T47D (cell line): ENCODE measurements at places on chromosomes 3 and 15.

- DNase-seq: peak; percentile 39
Observed at GRCh38 chr3:155202626-155203025, 90.9 kb downstream of the STRIT1 start.

- no peak for DNase-seq
Observed at GRCh38 chr3:191314109-191314728, 15.0 kb upstream of the CCDC50 start.

DNA sequence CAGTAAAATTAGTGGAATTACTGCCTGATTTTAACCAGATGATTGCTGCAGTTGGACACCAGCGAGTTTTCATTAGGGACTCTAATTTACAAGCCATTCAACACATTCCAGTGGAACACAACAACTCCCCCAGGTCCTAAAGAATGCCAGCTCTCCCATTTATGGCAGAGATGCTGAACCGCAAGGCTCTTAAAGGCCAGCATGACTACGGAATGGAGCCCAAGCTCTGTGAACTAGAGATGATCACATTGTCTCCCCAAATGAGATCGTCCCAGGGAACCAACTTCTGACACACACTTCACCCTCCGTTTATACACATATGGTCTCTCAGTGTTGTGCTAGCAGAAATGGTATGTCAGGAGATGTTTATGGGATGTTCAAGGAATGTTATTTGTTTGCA, 446.2 kb upstream of the NR2F2 start:
- no peak for DNase-seq

DNA sequence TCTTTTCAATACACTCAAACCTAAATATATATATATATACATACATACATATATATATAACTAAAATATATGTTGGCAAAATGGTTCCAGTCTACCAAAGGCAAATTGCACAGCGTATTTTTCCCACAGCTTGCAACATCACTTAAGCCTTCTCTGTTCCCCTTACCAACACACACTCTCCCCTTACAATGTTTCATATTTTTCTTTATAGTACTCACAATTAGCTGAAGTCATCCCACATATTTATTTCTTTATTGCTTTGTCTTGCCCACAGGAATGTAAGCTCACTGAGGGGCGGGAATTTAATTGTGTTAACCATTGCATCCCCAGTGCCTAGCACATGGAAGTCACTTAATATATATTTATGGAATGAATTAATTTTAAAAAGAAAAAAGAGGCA, 288.3 kb downstream of the ULK4 start:
- DNase-seq: no peak

GRCh38 chr3:142154186-142154585, 4.8 kb upstream of the TFDP2 start:
- no peak for DNase-seq

- no peak for DNase-seq
Observed at GRCh38 chr3:12944849-12945248, 103.5 kb upstream of the RPL32 start.

DNA sequence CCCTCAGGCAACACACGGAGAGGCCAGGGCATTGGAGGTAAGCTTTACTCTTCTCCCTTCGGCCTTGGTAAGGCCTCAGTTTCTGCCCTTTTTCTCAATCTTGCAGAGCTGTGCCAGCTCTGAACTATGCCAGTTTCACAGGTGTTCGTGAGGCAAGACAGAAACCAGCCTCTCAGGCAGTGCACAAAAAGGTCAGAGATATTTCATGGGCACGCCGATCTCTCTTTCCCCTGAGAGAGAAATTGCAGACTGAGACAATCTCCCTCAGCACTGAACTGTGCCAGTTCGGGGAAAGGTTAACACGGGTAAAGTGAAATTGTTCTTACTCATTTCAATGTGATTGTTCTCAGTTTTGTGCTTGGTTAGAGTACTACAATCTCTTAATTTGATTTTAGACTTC, 88.5 kb downstream of the GMNC start:
- DNase-seq: no peak

- DNase-seq: peak; percentile 20
Observed at GRCh38 chr3:89107461-89108290, at the start of gene EPHA3. Gene EPHA3 (plus strand): TSS chr3:89107621. CDS start chr3:89107749, 128 bp downstream.

GRCh38 chr3:135917076-135917475, 48.5 kb upstream of the PPP2R3A start:
- DNase-seq: no peak

GRCh38 chr3:52006017-52006819, 10.5 kb upstream of the RPL29 start:
- DNase-seq: no peak

GRCh38 chr15:39661776-39662175, 80.9 kb downstream of the THBS1 start:
- DNase-seq: no peak

- DNase-seq: no peak
Observed at GRCh38 chr3:149736953-149737205, 15.4 kb downstream of the COMMD2 start.

DNA sequence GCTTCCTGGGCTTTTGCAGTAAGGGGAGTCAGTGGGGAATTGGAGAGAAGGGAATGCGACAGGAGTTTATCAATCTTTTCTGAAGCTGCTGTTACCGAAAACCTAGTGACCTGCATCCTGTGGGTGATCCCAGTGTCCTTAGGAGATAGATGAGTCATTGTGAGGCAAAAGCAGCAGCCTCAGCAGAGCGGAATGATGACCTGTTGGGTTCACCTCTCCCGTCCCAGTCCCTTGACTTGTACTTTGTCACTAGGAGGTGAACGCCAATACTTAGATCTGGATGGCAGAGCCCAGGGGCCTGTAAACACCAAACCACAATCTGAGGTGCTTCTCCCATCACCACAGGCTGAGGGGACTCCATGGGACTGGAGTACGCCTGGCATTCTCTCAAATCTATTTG, 17.9 kb downstream of the CDAN1 start:
- no peak for DNase-seq

GRCh38 chr15:62380011-62380410, 214.9 kb upstream of the C2CD4B start:
- no peak for DNase-seq

DNA sequence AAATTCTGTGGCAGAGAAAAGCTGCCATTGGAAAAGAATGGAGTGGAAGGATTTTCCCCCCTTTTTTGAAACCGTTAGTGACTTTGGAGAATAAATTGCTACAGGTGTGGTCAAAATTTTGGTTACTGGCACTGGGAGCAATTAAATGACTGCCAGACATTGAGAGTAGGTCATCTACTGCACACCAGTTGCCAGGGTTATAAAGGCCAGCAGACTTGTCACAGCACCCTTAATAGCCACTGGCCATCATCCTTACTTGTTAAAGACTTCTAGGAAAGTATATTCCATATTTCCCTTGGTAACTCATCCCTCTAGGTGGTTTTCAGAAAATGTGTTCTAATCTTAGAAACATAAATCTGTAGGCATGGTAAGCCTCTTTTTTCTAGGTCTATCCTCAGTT, 8.0 kb downstream of the PIK3CA start:
- no peak for DNase-seq

GRCh38 chr3:9217784-9218513, 31.5 kb downstream of the SRGAP3 start:
- DNase-seq: no peak
